COR-L47 (cell line): ENCODE measurements at places on chromosomes 4 and X.

DNA sequence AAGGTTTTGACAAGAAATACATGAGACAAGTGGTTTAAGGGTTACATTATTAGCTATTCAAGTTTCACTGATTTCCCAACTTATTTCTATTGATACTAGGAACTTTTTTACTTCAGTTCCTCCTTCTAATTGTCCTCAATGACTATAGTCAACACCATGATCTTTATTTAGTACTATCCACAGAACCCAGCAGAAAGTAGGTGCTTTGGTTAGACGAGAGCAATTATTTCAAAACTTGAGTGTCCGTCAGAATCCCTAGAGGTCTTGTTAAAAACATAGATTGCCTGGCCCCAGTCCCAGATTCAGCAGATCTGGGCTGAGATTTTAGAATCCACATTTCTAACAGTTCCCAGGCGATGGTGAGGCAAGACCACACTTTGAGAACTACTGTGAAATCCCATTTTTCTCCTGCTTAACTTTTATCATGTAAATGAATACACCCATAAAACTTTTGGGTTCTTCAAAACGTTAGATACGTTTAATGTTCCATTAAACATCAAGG lies 17.9 kb downstream of the EXOC1 start:
- no peak for DNase-seq

DNA sequence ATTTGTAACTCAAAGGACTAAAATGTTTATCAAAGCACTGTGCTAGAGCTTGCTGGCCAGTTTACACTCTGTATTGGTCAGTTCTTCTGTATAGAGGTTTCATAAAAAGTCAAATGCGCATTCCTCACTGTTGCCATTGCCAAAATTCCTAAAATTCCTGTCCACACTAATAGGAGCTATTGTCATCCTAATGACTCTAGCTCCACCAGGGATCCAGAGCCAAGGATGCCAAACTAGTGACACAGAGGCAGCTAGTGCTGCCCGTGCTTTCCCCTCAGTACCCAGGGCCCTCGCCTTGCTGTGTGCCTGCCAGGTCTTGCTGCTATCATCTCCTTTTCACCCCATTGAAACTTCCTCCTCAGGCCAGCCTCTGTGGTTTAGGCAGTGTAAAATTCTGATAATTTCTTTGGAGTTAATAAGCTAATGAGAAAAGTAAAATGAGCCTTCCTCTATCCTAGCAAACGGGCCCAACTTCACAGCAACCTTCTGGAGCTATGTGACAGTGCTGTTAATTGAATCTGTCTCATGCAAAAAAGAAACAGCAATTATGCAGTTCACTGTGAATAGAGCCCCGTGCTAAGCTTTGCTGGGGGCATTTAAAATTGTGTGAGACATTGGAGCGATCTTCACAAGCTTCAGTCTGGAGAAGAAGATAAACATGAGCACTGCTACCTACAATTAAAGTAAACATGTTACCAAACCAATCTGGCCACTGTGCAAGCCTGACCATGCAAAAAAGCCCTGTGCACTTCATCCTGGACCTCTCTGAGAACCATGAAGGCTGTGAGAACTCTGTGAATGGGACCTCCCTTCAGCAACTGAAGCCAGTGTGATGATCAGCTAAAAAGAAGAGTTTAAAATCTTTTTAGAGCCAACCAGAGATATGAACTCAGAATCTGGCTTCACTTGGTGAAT lies 43.1 kb upstream of the FGF2 start:
- no peak for DNase-seq

DNA sequence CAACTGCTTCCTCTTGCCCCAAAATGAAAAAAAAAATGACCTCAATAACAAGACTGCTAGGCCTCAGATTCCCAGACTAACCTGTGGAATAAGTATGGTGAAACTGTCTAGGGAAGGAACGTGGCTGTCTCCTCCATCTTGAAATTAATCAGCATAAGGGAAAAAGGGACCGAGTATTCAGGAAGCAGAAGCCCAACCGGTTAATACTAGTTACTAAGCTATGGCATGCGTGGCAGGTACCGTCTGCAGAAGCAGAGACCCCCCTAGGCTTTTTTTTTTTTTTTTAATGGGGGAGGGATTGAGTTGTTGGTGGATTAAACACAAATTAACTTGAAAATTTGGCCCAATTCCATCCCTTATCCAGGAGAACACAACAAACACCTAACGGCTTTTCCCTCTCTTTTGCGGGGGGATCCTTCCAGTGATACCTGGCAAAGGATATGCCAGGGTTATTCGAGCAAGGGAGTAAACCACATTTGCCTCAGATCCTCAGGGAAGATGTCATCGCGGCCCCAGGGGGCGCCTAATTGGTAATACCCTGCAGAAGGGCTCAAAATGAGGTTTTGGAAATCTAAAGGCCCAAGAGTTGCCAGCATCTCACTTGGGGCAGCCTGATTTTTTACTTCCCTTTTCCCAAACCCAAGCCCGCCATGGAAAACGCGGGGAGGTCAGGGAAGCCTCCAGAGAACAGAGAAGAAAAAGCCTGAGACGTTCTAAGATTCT lies 893 bp downstream of the RLIM start:
- DNase-seq, result peak; percentile 11

DNA sequence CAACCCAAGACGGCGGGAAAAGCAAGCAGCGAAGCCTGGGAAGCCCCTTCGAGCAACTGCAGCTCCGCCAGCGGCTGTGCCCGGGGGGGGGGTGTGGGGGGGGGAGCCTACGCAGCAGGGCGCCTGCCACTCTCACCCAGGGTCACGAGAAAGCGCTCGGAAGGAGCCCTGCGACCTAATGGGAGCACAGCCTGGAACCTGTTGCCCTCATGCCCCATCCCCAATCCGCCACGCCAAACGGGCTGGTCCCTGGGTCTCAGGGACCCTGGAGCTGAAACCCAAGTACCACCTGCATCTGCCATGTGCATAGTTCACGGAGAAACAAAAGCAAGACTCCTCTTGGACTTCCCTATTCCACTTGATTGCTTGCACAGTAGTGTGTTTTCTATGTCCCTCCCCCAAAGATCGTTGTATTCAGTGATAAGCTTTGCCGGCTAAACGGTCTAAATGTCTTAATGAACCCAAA lies 359 bp upstream of the GAB3 start:
- no peak for DNase-seq

DNA sequence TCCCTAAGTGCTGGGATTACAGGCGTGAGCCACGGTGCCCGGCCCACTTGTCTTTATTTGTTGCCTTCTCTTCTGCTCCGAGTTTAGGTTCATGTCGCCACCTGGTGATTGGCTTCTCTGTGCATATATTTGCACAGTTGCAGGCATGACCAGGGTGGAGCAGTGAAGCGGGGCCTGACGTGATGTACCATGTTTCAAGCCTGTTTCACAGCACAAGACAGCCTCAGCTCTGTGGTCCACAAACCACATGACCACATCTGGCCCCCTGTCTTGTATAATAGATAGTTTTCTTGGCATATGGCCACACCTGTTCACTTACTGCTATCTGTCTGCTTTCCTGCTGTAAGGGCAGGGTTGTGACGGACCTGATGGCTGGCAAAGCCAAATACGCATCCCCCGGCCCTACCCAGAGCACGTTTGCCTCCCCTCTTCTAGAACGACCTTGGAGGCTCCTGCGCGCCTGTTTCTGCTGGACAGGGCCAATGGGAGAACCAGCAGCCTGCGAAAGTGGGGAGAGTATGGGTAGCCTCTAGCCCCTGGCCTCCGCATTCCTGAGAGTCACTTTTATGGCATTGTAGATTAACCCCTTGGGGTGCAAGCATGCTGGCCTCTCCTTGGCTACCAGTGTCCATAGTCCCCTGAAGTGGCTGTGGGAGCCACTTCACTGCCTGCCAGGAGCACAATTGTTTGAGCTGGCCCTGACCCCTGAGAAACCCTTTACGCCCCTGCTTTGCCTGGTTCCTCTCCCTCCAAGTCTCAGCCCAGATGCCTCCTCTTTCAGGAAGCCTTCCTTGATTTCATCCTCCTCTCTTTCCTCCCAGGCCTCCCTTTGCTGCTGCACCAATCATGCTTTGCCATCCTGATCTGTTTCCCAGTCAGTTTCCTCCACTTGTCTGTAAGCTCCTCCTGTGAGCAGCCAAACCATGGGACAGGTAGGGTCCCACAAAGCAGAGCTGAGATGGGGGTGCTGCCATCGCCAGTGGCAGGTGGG lies 6.0 kb upstream of the SH3TC1 start:
- DNase-seq, result peak; percentile 76

- no peak for DNase-seq
Measured at GRCh38 chr4:13674971-13675370, 47.4 kb upstream of the BOD1L1 start.

- DNase-seq, result no peak
Measured at GRCh38 chrX:68438575-68438974, 5.3 kb upstream of the OPHN1 start.

- no peak for DNase-seq
Measured at GRCh38 chr4:40730091-40730679, 19.6 kb upstream of the NSUN7 start.

DNA sequence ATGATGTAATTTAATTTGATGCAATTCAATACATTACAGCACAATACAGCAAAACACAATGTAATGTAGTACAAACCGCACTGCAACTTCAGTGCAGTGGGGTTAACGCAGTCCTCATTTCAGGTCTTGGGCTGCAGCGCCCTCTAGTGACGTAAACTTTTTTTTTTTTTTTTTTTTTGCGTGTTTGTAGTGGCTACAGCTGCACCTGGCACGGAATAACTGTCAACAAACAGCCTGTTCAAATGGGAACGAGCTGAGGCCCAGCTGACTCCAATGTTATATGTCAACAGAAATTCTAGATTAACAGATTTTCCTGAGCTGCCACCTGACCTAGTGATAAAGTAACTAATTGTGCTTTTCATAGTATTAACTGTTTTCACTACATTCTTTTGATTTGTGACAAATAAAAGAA lies 33.5 kb upstream of the RASSF6 start:
- DNase-seq, result peak; percentile 87

GRCh38 chr4:139633195-139633594 lies 32.4 kb upstream of the MGST2 start:
- no peak for DNase-seq

- no peak for DNase-seq
Measured at GRCh38 chr4:120760047-120760446, 162.5 kb downstream of the PRDM5 start.

DNA sequence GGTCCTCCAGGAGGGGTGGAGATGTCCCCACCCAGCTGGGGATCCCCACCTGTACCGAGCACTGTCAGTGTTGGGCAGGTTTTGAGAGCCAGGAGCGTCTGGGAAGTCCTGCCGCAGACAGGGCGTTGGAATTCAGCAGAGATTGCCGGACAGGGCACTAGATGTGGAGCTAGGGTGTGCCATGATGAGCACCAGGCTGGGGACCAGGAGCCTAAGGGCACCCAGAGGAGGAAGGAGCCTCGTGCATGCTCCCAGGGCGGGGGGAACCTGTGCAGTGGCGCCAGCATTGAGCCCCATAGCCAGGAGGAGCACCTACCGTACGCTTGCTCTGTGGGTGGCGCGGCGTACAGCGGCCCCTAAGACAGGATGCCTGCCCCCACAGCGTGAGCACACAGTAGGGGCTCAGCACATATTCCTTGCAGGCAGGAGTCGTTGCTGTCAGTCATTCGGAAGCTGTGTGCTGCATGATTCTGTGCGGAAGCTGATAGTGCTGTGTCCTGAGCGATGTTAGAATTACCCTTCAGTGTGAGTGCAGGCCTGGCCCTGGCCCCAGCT lies 18.8 kb upstream of the TADA2B start:
- no peak for DNase-seq

- peak; percentile 65 for DNase-seq
Measured at GRCh38 chr4:6115342-6115741, 85.0 kb downstream of the JAKMIP1 start.

- DNase-seq, result no peak
Measured at GRCh38 chr4:89995006-89995405, 100.4 kb downstream of the MMRN1 start.

DNA sequence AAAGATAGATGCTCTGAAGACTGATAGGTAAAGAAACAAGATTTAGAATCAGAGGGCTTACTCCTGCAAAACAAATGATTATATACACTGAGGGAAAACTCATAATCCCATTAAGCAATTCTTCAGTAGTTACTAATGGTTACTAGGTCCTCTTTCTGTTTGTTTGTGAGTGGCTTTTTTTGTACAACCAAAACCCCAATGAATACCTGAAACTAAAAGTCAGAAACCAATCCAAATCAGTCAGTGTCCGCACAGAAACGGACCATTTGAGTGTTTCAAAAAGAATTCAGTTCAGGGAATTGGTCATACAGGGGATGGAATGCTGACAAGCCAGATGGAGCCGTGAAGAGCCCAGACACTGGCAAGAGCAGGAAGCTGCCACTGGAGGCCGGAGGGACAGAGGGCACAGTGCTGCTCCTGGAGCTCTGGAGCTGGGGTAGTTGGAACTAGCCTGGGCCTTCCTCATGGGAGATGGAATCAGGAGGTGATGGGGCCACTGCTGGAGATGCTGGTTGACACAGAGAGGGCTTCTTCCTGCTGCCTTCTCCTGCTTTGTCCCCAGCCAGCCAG lies 31.9 kb downstream of the SETD7 start:
- DNase-seq, result no peak

DNA sequence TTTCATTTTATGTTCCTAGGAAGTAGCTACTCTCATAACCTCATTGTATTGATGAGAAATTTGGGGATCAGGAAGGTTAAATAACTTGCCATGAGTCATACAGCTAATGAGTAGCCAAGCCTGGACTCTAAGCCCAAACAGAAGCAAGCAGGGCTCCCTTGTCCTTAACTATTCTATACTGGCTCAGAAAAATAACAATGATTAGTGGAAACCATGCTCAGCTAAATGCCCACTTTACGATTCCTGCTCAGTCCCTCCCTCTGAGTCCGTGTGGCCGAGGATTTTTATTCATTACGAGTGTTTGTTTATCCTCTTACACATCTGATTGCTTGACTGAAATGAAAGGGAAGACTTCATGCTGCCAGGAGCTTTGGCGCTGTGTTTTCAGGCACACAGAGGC lies 100.9 kb downstream of the SLC34A2 start:
- no peak for DNase-seq
